ENCODE measurements at places on chromosomes 7 and 10.

DNA sequence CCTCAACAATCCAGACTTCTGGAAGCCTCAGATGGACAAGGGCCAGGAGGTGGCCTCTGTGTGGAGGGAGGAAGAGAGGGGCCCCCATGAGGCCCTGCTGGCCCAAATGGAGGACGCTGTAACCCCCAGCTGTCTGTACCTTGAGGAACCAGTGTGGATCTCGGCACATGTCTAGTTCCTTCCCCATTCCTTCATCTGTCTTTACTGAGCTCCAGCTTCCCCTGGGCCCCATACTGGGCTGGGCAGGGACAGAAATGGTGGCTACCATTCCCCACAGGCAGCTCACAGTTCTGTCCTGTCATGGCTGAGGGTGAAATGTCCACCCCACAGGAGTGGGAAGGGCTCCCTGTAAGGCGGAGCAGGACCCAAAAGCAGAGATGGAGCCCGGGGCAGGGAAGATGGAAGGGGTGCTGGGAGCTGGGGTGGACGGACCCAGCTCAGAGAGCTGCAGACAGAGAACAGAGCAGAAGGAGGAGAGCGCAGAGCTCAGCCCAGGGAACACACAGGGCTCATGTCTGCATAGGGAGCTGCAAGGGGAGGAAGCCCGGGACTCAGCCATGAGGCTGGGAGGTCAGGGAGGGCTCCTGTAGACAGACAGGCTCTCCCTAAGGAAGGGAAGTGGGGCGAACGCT, 22.8 kb downstream of the ANTXRL start:
- no peak for DNase-seq

GRCh38 chr10:21079330-21079658, 182.2 kb upstream of the NEBL start:
- no peak for DNase-seq

DNA sequence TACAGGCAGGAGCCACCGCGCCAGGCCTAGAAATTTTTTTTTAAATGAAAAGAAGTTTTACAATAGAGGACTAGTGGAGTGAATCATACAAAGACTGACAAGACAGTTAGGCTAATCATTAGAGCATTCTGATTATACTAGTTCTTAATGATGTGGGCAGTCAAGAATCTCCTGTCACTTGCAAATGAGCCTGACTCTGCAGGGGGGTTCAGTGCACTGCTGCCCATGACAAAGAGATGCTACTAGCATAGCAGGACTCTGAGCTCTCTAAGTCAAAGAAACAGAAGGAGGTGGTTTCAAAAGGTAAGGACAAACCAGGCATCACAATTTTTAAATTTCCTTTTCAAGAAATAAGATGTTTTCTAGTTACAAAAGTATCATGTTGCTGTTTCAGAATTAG, 59.0 kb downstream of the CCDC6 start:
- DNase-seq = peak; percentile 72

DNA sequence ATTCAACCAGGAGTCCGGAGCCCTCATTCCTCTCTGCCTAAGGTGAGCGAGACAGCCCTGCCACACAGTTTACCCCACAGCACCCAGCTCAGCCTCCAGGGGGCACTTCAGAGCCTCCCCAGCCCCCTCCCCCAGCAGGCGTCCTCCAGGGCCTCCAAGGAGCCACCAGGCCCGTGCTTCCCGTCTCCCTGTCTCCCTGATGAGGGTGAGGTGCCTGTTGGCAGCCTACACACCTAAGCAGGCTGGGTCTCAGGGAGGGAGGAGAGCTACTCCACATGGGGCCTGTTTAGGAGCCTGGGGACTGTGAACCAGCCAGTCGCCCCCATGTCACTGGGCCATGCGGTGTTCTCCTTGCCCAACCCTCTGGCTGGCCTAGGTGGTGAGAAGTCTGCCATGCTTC, 28.9 kb upstream of the TRIM8 start:
- DNase-seq = no peak

DNA sequence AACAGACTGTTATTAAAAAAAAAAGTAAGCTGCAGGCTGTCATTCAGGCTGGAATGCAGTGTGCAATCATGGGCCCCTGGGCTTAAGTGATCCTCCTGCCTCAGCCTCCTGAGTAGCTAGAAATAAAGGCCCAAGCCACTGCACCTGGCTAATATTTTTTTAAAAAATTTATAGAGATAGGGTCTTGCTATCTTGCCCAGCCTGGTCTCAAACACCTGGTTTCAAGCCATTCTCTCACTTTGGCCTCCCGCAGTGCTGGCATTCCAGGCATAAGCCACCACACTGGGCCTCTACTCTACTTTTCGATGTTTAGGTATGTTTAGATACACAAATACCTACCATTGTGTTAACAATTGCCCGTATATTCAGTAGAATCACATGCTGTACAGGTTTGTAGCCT, 270.4 kb upstream of the PRKCQ start:
- no peak for DNase-seq

DNA sequence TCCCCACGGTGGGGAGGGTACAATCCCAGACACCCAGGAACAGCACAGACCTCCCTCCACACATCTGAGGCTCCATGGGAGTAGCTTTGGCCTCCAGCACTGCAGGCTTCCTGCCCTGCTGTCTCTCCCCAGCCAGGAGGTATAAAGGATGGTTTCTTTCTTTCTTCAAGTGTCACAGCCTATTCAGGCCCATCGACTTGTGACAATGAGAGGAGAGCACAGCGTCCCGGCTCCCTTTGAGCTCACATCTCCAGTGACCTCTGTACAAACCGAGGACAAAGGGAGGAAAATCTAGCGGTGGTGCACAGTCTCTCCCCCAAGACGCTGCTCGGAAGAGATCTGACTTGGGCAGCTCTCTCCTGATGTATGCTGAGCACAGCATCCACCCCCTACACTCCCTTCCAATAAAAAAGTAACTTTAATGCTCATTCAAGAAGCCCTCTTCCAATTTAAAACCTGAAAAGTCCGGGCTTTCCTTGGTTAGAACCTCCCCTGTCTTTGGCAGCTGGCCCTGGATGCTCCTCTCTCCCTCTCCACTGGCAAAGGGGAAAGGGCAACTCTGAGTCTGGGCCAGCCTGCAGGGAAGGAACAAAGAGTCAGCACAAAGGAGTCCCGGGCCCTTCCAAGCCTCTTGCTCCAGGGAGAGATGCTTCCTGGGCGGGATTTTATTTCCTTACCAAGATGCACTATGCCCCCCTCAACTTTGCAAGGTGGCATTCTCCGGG, 18.0 kb downstream of the CHST15 start:
- no peak for DNase-seq

DNA sequence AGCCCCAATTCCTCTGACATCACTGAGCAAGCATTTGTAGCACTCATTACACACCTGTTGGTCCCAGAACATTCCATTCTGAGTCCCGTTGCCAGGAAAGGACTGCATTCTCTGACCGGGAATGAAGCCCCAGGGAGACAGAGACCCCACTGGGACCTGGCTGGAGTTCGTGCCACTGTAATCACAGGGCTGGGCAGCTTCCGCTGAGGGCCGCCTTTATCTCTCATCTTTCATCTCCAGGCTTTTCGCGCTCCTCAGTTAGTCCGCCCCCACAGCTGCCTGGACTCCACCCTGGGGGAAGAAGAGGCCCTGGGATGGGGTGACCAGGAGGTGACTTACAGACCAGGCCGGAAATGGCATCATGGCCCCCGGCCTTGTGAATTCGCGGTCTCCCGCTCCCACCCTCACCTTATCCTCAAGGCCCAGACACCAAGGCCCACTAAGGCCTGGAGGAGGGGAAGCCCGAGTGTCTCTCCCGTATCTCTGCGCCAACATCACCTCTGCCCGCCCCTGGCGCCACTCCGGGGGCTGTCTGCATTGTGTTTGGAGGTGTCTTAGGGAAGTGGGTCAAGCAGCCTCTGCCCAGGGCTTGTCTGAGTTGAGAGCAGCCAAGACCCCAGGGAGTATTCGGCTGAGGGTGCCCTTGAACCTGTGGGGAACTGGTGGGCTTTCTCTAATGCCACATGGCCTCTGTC, 75.4 kb downstream of the PROSER2 start:
- no peak for DNase-seq

- no peak for DNase-seq
These were observed 41.7 kb downstream of the OGDH start for GRCh38 chr7:44647981-44648714.

DNA sequence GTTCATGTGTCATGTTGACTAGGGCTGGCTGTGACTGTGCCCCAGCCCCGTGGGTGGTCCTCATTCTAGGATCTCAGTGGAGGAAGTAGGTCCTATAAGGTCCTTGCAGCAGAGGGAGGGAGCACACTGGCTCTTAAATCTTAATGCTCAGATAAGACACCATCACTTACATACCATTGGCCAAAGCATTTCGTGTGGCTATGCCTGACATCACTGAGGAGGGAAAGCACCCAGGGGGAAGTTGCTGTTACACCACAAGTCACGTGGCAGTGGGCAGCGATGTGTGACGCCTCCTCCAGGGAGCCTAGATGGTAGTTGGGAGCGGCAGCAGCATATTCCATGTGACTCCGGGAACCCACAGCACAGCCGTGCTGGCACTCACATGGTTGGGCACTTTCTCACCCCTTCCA, 224.7 kb upstream of the SH2B2 start:
- no peak for DNase-seq

DNA sequence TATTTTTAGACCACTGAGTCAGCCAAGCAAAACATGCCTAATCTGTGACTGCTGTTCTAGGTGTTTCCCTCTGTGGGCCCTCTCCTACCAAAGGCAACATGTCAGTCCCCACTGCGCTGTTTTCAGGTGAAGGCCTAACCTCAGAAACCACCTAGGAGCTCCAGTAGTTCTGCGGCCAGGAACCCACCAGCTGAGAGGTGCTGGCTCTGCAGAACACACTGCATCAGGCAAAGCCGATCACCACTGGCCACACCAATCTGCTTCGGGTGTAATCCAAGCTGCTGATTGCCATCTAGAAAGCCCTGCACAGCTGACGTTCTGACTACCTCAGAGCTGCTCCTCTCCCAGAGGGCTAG, 14.9 kb downstream of the CAMK2G start:
- no peak for DNase-seq

DNA sequence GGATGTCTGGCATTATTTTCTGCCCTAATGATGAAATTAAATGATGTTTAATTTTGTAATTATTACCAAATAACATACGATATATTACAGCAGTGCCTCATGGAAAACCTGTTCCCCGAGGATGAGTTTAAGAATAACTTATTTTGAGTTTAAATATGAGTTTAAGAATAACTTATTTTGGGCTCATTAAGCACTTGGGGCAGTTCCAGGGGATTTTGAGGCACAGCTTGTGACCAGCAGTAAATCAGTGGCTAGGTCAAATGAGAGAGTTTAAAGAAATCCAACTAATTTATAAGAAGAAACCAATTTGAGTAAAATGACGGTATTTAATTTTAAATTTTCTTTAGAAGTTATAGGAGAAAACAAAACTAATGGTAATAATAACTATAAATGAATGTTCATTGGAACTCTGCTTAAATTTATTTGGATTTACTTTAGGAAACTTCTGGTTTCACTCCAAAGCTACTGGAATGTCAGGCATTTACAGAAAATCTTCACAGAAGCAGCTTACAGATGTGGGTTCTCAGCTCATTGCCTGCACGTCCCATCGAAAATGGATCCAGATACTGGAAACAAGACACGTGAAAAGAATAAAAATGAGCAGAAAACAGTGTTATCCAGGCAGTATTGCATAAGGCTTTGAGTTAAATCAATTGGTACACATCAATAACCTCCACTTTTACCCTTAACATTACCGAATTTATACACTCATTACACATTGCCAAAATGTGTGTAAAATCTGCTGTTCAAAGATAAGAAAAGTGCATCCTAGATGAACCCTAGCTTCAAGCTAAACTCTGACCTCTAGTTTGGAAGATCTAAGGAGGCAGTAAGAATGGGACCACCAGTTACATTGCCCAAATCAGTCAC, 784.5 kb upstream of the IGFBP3 start:
- DNase-seq = no peak

DNA sequence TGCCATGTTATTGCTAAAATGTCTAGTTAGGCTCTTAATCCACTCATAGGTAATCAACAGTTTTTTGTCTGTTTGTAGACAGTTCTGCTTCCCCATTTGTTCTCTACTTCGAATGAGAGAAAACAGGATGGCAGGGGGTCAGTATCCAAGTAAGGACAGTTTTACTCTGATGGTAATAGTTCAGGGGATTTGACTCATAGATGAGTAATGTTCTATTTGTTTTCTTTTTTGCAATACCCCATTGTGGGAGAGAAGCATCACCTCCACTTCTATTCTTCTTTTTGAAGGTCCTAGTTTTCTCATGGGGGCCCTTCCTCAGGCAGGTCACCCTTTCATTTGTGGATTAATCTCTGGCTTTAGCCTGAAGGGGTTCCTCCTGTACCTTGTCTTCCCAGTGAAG, 13.9 kb downstream of the PCLO start:
- no peak for DNase-seq

- DNase-seq = no peak
These were observed 149.4 kb downstream of the DNAJB6 start for GRCh38 chr7:157486007-157486755.

- no peak for DNase-seq
These were observed 10.3 kb upstream of the OCM start for GRCh38 chr7:5870311-5870710.

- no peak for DNase-seq
These were observed 120.5 kb upstream of the ZWINT start for GRCh38 chr10:56481521-56482091.

- no peak for DNase-seq
These were observed 111.6 kb upstream of the SEMA3C start for GRCh38 chr7:81030472-81030871.

GRCh38 chr7:110531186-110531585, 559.7 kb upstream of the LRRN3 start:
- DNase-seq = no peak

DNA sequence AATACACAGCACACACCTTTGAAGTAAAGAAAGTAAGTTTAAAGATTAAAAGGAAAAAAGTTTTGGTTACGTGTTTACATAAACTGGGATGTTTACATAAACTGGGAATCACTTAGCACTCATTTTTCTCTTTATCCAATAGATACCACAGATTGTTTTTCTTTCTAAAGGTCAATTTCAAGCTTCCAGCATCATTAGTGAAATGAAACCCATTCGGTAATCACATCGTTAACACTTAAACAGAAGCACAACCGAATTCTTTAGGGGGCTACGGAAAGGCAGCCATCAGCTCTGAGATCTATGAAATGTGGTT, 1.1 kb downstream of the ODAD2 start:
- no peak for DNase-seq

DNA sequence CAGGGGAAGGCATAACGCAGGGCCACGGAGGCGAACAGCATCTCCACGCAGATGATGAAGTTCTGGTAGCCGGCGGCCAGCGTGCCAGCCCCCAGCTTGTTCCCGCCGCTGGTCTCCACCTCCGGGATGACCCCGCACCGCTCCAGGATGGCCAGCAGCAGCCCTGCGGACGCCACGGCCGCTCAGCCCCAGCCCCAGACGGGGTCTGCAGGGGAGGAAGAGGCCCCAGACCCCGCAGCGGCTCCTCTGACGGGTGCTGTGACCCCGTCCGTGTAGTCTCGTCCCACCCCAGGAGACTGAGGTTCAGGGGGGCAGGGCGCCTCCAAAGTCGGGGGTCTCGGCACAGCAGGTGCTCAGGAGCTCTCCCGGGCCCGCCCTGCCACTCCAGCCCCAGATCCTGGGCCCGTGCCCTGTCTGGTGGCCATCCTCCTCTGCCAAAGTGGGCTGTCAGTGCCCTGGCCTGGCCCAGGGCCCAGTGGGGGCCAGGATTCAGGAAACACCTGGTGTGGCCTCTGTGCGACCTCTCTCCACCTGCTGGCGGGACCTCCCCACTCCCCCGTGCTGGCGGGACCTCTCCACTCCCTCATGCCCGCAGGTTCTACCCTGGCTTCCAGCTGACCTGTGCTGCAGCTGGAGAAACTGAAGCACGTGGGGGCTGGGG, 8.1 kb downstream of the TMEM184A start:
- DNase-seq = no peak

All from iPS DF 6.9 (cell line).